ENCODE measurements at places on chromosomes 3 and 15. TPM values are rescaled to one million over a fixed set of nuclear protein-coding genes. Genes with fewer than 3 reads are reported as not detected.

The FBN1 gene
- total RNA-seq: 75.3 TPM

The CKMT1B gene
- total RNA-seq: 0.89 TPM

The GOLGA8J gene
- total RNA-seq: 0.59 TPM

The MKRN3 gene
- 0.41 TPM for total RNA-seq

The OR5K3 gene
- not detected for total RNA-seq

The SNRK gene
- 55.1 TPM for total RNA-seq

The NANOGP8 gene
- 0.59 TPM for total RNA-seq

The PARP3 gene
- 24.6 TPM for total RNA-seq

The SPATA12 gene
- 0.15 TPM for total RNA-seq

The SLC12A1 gene
- total RNA-seq: not detected

The IL1RAP gene
- 26.8 TPM for total RNA-seq

The SLC22A14 gene
- not detected for total RNA-seq

The THRB gene
- total RNA-seq: 14.6 TPM

The HAPLN3 gene
- 2.7 TPM for total RNA-seq

The C2CD4B gene
- total RNA-seq: 2.6 TPM

The FBXO40 gene
- total RNA-seq: 0.09 TPM

The LSAMP gene
- 20.1 TPM for total RNA-seq

The STRA6 gene
- total RNA-seq: not detected

The TMEM212 gene
- total RNA-seq: 5.2 TPM

The FMN1 gene
- 38.8 TPM for total RNA-seq

The SLC9C1 gene
- total RNA-seq: not detected

The PTX3 gene
- total RNA-seq: 3.2 TPM

The TMOD2 gene
- 14.7 TPM for total RNA-seq

The NOX5 gene
- total RNA-seq: not detected

The MED12L gene
- 0.44 TPM for total RNA-seq

The C3orf85 gene
- not detected for total RNA-seq

The CCDC50 gene
- total RNA-seq: 66.5 TPM

The CAMKV gene
- not detected for total RNA-seq

The RETNLB gene
- total RNA-seq: not detected

The IMPDH2 gene
- 112 TPM for total RNA-seq

The CLRN1 gene
- total RNA-seq: not detected

The GOLGA8T gene
- not detected for total RNA-seq

The OXTR gene
- 0.50 TPM for total RNA-seq

The CRBN gene
- 56.5 TPM for total RNA-seq

The GFM1 gene
- total RNA-seq: 38.7 TPM

The CTXND1 gene
- total RNA-seq: 1.8 TPM

The ALDH1A3 gene
- 9.7 TPM for total RNA-seq

Measured in lower lobe of right lung (tissue), 2 donors.